WERI-Rb-1 (cell line): ENCODE measurements at places on chromosomes 5 and 9.

GRCh38 chr5:145682197-145682899 lies 152.8 kb downstream of the PRELID2 start:
- no peak for DNase-seq

DNA sequence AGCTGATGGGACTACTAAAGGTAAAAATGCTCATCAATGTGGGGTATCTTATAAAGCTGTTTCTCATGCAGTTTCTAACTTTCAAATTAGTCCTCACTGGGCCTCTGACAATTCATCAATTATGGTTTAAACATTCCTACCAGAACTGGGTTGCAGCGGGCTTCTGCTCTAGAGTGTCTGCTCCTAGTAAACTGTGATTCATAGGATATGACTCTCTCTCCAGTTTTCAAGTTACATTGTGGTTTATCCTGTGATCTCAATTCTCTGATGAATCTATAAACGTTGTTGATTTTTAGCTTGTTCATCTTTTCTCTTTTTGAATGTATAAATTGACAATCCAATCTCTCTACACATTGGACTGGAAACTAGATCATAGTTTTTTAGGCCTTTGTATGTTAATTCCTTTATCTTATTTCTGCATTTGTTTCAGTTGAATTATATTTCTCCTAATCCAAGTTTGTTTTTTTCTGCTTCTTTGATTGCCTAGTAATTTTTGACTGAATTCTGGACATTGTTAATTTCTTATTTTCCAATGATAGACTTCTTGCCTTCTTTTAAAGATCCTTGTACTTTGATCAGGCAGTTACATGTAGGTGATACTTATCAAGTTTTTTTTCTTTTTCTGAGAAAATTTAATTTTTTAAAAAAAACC lies 822.6 kb downstream of the TLE1 start:
- DNase-seq = no peak

DNA sequence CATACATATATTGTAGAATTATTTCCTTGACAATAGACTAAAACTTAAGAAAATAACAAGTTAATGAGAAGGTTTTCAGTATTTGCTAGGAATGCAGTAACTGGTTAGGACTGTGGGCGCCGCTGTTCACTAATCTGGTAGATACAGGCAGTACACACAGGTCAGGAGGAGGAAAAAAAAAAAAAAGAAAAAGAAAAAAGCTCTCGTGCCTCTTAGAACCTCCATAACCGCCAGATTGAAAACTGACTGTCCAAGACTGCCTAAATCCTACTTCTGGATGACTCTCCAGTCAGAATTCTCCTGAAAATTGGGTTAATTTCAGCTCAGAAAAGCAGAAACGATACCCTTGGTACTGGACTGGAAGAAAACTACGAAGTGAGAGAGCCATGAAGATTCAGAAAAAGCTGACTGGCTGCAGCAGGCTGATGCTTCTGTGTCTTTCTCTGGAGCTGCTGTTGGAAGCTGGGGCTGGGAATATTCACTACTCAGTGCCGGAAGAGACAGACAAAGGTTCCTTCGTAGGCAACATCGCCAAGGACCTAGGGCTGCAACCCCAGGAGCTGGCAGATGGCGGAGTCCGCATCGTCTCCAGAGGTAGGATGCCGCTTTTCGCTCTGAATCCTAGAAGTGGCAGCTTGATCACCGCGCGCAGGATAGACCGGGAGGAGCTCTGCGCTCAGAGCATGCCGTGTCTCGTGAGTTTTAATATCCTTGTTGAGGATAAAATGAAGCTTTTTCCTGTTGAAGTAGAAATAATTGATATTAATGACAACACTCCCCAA lies at the start of gene PCDHGA1:
TSS of gene PCDHGA1 (plus strand) at position 216 of the 782 bp plus-strand sequence.
- DNase-seq = peak; percentile 31

DNA sequence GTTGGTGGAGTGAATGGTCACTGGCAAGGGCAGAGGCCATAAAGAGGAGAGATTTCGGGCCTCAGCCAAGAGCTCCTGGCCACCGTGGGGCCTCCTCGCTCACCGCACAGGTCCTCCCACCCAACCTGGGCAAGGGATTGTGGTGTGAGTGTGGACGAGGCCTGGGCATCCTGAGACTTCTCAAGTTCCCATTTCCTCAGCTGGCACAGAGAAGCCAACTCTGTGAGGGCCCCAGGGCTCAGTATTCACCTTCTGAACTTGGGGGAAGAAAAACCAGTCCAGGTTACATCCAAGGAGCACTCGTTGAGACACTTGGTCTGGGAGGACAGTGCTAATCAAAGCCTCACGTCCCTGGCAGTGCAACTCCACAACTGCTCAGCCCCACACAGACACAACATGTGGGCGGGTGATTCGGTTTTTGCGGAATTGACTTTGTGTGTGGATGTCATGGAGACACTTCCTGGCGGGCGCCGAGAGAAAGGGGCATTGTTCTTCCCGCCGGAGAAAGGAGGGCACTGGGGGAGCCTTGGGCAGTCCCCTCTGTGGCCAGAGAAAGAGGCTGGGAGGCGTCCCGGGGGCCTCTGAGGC lies 28.5 kb upstream of the NKD2 start:
- DNase-seq = no peak

GRCh38 chr5:116521173-116521872 lies 53.3 kb downstream of the SEMA6A start:
- no peak for DNase-seq

DNA sequence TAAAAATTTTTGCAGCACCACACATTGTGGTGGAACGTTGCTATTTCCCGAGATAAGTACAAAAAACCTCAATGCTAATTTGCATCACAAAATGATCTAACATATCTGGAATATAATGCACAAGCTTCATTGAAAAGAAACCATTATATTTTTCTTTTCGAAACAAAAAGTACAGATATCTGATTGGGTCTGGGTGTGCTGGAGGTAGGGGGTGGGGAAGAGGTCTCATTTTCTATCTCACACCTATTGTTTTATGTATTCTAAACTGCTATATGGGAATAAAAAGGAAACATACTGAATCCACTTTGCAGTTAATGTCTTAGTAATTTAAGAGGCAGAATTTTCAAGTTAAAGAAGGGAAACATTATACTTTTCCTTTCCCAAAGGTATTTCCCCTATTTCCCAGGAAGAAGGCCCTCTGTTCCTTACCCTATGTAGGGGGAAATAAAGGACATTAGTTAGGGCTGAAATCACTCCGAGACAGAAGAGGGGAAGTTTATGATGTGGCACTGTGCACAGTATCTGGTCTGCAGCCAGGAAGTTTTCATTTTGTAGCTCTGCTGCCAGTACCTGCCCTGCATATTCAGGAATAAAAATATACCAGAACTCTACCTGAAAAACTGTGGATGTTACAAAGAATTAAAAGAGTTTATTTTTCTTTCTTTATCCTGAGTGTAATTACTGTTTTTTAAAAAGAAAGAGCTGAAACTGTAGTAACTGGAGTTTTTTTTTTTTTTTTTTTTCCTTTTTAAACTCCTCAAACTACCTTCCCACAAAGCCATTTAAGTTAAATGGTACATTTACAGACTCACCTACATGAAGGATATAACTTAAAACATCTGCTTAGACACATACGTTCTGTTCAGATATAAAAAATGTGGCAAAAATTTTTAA lies 7.4 kb downstream of the MEF2C start:
- DNase-seq = no peak

GRCh38 chr9:83451308-83451707 lies 86.9 kb downstream of the FRMD3 start:
- no peak for DNase-seq

DNA sequence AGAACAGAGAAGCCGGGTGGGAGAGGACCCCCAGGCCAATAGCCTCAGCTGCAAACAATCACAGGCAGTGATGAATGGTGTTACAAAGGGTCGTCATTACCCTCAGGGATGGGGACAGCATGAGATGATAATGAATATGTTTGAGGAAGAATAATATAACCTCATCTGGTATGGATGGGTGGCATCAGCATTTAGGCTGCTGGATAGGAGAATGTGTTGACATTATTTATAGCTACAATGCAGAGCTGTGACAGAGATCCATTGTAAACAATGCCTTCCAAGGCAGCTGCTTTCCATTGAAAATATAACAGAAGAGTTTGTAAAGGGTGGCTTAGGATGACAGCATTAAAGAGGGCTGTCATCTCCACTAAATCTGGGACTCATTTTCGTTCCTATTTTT lies 365.5 kb downstream of the KCNN2 start:
- DNase-seq = no peak
